Hematopoietic multipotent progenitor cell treated with erythropoietin and hydrocortisone succinate and interleukin-3 and kit ligand, for 8 days (in vitro differentiated cells): ENCODE measurements at places on chromosomes 3 and 15.

GRCh38 chr3:119562307-119562961 lies 3.0 kb upstream of the CD80 start:
- no peak for DNase-seq

DNA sequence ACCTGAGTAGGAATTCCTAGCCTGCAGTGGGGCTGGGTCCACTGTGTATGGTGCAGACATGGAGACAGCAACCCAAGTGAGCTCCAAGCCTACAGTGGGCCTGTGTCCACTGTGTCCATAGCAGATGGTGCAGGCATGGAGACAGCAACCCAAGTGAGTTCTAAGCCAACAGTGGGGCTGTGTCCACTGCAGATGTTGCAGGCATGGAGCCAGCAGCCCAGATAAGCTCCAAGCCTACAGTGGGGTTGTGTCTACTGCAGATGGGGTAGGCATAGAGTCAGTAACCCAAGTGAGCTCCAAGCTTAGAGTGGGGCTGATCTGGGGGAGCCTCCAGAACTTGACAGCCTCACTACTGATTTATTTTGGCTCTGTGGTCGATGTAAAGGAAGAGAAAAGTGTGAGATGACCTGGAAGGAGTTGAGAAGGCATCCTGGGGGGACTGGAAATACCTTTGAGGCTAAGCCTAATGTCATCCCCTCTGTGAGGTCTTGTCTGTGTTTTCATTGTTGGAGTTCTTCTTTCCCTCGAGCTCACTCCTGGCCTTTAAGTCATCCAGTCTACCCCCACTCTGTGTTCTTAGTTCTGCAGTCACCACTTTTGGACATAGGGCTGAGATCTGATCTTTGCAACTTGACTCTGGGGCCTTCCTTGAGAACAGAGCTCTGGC lies 22.4 kb upstream of the IL16 start:
- peak; percentile 18 for DNase-seq

GRCh38 chr3:155334914-155335723 lies 41.6 kb upstream of the STRIT1 start:
- DNase-seq = peak; percentile 97

GRCh38 chr3:127714866-127715265 lies 42.1 kb downstream of the ABTB1 start:
- no peak for DNase-seq

- DNase-seq = no peak
Measured at GRCh38 chr3:112349557-112349956, 16.6 kb downstream of the CD200 start.

DNA sequence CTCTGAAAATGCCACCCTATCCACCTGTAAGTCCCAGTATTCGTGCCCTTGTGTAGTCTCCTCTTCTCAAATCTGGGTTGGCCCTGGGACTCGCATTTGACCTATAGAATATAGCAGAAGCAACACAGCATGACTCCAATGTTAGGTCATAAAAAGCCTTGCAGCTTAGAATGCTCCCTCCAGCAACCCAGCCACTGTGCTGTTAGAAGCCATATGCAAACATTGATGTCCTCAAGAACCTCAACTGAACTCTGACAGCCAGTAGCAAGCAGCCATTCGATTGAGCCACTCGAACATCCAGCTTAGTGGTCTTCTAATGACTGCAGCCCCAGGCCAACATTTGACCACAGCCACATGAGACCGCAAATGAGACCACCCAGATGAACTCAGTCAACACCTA lies 26.6 kb downstream of the MECOM start:
- no peak for DNase-seq
